ENCODE measurements at places on chromosomes 12 and 14.

GRCh38 chr12:62813031-62813829 lies 121.7 kb downstream of the PPM1H start:
- DNase-seq: no peak

- DNase-seq: no peak
These were observed 15.4 kb downstream of the LGMN start for GRCh38 chr14:92733007-92733406.

- no peak for DNase-seq
These were observed 112.0 kb downstream of the TSPAN8 start for GRCh38 chr12:71045781-71046180.

- no peak for DNase-seq
These were observed 24.5 kb downstream of the SLC16A7 start for GRCh38 chr12:59620326-59620725.

GRCh38 chr12:100737168-100737567 lies 57.4 kb upstream of the ANO4 start:
- no peak for DNase-seq

- DNase-seq: no peak
These were observed 117.1 kb downstream of the PRKCH start for GRCh38 chr14:61438497-61438859.

- DNase-seq: no peak
These were observed 106.6 kb upstream of the NCOR2 start for GRCh38 chr12:124673801-124674617.

GRCh38 chr12:89262855-89263552 lies 89.3 kb downstream of the DUSP6 start:
- no peak for DNase-seq

GRCh38 chr14:34403646-34404045 lies 58.4 kb downstream of the SPTSSA start:
- DNase-seq: no peak
